ENCODE measurements at places on chromosomes 12 and 14.
A peak's percentile ranks its signal among the peaks of the same experiment; 100 is the strongest.

- no peak for DNase-seq
Observed at GRCh38 chr12:120239776-120240494, 25.6 kb downstream of the PXN start.

DNA sequence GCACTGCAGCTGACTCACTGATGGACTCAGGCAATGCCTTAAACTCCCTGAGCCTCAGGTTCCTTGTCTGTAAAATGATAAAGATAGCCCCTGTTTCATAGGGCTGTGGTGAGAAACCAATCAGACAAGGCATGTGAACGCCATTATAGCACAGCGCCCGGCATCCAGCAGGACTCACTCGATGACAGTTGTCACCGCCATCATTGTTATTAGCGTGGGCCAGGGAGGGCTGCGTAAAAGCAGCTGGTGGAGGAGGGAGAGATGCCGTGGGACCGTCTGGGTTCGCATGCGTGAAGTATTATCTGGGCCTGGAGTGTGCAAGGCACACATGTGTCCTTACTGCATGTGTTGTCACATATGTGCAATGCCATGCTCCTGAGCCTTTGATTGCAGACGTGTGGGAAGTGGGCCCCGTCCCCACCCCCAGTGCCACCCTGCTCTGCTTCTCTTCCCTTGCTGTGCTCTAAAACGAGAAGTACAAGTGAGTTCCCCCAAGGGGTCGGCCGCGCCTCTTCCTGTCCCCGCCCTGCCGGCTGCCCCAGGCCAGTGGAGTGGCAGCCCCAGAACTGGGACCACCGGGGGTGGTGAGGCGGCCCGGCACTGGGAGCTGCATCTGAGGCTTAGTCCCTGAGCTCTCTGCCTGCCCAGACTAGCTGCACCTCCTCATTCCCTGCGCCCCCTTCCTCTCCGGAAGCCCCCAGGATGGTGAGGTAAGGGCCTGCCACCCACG, at the start of gene PTPN6:
Gene PTPN6 (plus strand): TSS at position 546 of the 730 bp plus-strand sequence. CDS start 157 bp downstream, at position 703.
- DNase-seq, result no peak

DNA sequence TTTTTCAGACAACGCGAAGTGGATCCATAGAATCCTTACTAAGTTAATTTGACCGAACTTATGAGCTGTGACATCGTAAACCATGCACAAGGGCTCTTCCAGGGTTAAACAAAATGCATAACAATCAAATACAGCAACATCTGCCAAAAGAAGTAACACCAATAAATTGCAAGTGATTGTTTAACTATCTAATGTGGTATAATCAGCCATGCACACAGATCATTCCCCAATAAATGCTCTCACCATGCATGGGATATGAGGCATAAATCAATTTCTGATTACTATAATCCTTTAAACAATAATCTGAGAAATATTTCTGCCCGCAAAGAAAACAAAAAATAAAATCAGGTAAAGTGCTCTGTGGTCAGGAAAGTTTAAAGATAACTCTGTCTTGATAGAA, 7.7 kb upstream of the PLEKHG7 start:
- DNase-seq, result no peak

DNA sequence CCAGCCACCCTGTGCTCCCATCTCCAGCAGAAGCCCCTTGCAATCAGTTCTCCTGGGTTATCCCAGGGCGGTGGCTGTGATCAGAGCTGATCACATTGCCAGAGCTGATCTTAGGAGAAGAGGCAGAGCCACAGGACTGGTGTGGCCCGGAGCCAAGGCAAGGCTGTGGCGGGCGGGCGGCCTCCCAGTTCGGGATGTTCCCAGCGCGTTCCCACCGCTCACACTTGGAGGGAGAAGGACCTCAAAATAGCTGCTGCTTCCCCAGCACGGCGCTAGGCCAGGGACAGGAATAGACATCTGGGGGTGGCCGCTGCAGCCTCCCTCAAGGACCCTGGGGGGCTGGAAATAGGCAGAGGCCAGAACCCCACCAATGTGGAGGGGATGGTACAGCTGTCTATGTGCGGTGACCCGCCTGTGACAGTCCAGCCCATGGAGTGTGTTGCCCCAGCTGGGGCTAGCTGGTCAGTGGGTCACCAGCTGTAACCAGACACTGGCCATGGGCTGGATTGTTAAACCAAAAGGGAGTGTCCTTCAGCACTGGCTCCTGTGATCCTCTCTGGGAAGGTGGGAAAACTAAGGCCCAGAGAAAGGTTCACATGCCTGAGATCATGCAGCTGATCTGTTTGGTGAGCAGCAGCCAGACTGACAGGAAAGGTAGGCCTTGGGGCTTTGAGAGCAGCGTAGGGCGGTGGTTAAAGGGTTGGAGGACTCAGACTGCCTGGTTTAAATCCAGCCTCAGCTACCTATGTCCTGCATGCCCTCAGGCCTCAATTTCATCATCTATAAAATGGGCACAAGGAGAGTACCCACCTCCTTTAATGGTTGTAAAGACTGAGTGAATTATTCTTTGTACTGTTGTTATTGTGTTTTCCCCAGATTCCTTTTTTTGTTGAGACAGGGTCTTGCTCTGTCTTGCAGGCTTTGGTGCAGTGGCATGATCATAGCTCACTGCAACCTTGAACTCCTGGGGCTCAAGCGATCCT, 8.0 kb upstream of the POP5 start:
- no peak for DNase-seq

- no peak for DNase-seq
Observed at GRCh38 chr14:89836830-89837469, 117.6 kb downstream of the EFCAB11 start.

DNA sequence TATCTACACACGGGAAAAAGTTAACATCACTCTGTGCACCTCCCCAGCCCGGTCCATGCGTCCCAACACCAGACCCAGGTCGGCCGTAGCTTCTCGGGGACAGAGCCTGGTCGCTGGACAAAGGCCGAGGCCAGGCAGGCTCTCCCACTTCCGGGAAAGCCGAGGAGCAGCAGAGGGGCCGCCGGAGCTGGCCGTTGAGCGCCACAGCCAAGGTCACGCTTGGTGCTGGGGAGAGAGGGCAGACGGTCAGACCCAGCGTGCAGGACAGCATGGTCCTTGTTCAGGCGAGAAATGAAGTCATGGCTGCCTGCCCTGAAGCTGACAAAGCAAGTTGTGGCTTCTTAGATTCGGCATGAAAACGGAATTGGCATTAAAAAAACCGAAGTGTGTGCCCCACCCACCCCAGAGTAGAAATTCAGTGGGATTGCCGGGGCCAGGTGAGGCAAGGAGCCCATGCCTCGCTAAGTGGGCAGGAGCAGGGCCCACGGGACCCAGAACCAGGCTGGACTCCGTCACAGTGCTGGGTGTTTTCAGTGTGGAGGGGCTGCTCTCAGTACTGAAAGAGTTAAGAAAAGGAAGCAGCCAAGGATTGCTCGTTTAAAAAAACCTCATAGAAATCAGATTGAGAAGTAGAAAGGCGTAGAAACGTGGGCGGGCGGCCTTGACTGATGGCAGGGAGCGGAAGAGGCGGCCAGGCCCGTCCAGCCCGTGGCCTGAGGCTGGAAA, 4.3 kb downstream of the ARL6IP4 start:
- no peak for DNase-seq

DNA sequence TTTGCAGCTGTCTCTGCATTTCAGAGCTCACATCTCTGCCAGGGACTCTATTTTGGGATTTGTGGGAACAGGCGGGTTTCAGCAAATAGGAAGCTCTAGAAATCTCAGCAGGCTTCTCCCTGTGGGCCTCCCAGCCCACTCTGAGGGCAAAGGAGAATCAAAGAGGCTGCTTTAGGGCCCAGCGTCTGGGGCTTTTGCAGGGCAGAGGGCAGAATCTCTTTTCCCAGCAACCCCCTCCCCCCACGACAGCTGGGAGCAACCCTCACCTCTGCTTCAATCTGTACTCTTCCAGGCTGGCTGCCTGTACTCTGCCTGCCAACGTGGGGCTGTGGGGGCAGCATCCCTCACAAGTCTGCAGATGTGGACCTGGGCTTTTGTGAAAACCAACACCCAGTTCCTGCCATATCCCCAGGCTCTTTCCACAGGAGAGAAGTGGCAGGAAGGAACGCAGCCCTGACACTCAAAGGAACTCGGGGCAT, 529.6 kb upstream of the TBX3 start:
- peak; percentile 53 for DNase-seq

DNA sequence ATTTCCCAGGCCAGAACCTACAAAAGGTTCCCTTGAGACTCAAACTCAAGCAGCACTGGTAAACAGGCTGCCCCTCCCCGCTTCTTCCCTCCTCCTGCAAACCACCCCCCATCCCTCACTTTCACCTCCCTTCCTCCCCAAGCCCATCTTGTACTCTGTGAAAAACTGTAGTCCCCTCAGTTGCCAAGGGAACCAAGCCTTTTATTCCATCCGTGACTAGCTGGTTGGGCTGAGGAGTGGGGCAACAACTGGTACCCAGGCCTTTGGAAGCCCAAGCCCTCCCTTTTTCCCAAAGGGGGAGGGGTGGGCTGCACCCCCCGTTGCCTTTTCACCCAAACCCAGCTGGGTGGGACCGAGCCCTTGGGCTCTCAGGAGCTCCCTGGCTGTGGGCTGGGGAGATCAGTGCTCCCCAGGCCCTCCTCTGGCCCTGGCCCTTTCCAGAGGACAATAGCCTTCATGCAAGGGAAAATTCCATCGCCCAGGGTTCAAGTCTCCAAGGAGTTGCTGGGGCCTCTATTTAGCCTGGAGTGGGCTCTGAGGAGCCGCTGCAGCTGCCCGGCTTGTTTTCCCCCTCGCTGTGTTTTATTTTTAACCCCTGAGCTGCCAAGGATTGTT, 61.9 kb downstream of the ZFP36L1 start:
- DNase-seq, result peak; percentile 37

- no peak for DNase-seq
Observed at GRCh38 chr12:89081719-89082369, 270.5 kb downstream of the DUSP6 start.

GRCh38 chr12:64999148-64999425, 122.0 kb downstream of the WIF1 start:
- no peak for DNase-seq

GRCh38 chr12:100964028-100964427, 169.5 kb downstream of the ANO4 start:
- DNase-seq, result no peak

DNA sequence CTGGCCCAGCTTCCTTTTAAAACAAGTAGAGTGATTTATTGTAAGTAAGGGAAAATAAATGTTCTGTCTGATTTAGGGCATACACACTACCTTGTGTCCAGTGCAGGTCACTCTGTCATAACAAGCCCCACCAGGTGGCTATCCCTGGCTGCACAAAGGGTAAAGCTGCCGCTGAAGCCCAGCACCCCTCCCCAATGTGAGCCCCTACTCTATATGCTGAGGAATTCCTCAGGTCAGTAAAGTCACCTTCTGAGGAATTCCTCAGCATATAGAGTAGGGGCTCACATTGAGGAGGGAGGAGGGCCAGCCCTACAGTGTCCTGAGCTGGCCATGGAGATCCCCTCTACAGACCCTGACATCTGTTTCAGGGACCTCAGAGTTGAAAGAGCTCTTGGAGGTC, 67.2 kb downstream of the TBC1D30 start:
- no peak for DNase-seq

- DNase-seq, result no peak
Observed at GRCh38 chr12:121968876-121969275, 50.5 kb downstream of the CFAP251 start.

DNA sequence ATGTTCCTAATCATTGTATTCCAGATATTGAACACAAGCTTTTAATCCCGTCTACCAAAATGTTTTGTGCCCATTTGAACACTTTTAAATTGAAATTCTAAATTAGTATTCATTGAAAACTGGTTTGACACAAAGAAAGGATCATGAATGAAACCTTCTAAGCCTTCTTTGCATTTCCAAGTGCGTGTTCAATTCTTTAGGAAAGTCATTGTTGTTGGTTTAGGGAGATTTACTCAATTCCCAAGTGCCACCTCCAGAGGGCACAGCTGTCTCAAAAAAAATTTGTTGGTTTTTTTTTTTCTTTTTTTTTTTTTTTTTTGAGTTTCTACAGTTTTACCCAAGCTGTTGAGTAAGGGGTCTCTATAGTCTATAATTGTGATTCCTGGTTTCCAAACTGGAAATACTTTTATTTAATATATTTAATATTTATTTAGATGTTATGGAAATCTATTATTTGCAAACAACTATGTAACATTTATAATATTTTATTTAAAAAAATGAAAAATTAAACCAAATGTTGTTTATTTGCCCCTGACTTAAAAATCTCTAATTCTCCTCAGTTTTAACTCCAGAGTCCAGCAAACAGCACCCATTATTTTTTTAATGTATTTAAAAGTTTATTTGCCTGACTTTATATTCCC, 79.9 kb downstream of the NEDD1 start:
- DNase-seq, result no peak

- DNase-seq, result peak; percentile 91
Observed at GRCh38 chr12:120358412-120359100, 10.4 kb downstream of the MSI1 start.

GRCh38 chr14:71245659-71246361, 338.6 kb downstream of the PCNX1 start:
- DNase-seq, result no peak

DNA sequence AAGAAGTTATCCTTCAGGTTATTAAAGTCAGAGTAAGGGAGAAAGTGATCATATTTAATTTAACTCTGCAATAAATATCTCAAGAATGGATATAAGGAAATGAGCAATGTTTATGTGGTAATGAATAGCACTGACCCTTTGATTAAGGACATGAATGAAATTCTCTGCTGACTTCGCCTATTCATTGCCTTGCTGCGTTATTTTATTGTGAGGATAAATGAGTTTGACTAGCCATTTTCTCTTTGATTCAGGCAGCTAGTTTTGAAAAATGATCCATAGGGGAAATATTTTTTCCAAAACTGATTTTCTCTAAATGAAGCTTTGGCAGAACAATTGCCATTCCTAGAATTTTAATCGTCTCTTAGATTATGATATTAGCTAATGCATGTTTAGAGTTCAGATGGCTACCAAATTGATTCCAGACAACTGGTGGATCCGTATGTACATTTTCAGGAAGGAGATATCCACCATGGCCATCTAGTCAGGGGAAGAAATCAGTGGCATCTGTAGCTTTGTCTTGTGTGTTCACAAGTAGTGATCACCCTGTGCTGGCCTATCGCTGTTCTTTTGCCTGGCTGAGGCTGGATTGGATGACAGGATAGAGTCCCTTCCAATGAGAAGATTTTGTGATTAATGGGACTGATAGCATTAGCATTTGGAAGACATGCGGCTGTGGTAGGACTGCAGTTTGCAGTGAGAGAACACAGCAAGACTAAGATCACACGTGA, 302.3 kb upstream of the RGS6 start:
- DNase-seq, result no peak

DNA sequence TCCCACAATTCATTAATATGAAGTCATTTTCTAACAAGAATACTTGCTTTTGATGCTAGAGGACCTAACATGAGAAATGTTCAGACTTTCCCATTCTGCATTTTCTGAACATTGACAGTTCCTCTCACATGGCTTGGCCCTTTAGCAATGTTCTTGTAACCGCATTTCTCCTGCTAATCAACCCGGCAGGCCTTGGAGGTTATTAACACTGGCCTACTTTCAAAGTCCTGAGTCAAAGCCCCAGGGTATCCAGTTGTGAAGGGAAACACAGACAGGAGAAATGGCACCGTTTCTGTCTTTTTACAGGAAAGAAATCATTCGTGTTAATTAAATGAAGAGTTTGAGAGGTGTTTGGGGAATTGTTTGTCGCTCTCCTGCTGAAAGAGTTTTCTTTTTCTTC, 446.5 kb upstream of the MIS18BP1 start:
- no peak for DNase-seq
